Stimulated activated CD8-positive, alpha-beta memory T cell treated with anti-CD3 and anti-CD28 coated beads, Interleukin-2, amount 100 ng/mL, for 48 hours (primary cell): ENCODE measurements at places on chromosomes 4 and X.
A peak's percentile ranks its signal among the peaks of the same experiment; 100 is the strongest.

- no peak for DNase-seq
These were observed 18.4 kb downstream of the DKK2 start for GRCh38 chr4:107017443-107018343.

DNA sequence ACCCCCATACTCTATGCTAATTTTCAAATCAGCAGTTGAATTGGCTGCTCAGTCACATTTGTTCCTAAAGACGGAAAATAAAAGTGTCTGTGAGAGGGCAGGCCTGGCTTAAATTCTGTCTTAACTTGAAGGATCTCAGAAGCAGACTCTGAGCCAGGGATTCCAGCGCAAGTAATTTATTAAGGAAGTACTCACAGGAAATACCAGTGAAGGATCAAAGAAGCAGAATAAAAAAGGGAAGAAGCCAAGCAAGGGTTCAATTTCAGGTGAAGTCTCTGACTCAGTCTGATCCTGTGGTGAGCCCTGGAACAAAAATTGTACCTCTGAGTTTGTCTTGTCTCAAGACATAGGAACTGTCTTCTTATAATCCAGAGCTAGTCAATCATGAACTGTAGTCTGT, 52.2 kb downstream of the IL1RAPL1 start:
- DNase-seq: no peak

DNA sequence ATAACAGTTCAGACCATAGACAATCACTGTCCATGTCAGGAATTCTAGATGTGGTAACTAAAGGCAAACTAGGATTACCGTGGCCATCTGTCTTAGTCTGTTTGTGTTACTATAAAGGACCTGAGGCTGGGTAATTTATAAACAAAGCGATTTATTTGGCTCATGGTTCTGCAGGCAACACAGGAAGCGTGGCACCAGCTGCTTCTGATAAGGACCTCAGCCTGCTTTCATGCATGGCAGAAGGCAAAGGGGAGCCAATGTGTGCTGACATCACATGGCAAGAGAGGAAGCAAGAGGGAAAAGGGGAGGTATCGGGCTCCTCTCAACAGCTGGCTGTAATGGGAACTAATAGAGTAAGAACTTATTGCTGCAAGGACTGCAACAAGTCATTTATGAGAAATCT, 376.7 kb downstream of the GPM6A start:
- DNase-seq: no peak

- no peak for DNase-seq
These were observed 5.3 kb upstream of the TRMT2B start for GRCh38 chrX:101057093-101057714.

- DNase-seq: no peak
These were observed 555.2 kb upstream of the PCDH10 start for GRCh38 chr4:132593717-132594400.

GRCh38 chr4:177339477-177340374, 30.1 kb downstream of the NEIL3 start:
- no peak for DNase-seq

GRCh38 chrX:41857670-41858069, 65.7 kb downstream of the CASK start:
- DNase-seq: no peak

DNA sequence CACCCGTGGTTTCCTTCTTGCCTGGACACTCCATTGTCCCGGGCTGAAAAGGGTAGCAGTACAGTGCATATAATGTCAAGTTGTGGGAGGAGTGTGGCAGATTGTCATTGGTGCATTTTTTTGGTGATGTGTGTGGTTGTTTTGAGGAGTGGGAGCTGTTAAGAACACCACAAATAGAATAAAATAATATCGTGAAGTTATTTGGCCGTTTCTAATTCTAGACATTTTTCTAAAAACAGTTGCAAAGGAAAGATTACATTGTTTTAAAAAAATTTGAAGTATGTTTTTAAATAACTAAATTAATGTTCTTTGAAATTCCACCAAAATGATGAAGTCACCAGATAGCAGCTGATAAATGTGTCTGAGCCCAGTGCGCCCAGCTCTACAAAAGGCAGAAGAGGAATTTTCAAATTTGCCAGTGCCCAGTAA, 1.3 kb downstream of the PKD2 start:
- no peak for DNase-seq

- no peak for DNase-seq
These were observed 1026.6 kb downstream of the RAPGEF2 start for GRCh38 chr4:160129439-160129838.

DNA sequence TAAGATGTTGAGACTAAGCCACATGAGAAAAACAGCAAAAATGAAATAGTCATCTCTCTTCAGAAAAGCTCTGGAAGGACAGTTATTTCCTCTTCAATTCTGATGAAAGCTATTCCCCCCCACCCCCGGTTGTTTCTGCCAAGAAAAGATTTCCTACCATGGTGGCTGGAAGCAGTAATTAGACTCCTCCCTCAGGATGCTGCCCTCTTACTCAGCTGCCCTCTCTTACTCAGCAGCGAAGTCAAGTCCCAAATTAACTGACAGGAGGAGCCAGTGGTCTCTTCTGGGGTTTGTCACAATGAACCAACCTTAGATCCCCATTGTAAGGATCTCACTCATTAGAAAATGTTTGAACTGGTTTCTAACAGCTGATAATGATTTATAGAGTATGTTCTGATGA, 38.0 kb downstream of the GPM6B start:
- no peak for DNase-seq

- DNase-seq: no peak
These were observed 99.7 kb downstream of the FIP1L1 start for GRCh38 chr4:53477038-53477565.

DNA sequence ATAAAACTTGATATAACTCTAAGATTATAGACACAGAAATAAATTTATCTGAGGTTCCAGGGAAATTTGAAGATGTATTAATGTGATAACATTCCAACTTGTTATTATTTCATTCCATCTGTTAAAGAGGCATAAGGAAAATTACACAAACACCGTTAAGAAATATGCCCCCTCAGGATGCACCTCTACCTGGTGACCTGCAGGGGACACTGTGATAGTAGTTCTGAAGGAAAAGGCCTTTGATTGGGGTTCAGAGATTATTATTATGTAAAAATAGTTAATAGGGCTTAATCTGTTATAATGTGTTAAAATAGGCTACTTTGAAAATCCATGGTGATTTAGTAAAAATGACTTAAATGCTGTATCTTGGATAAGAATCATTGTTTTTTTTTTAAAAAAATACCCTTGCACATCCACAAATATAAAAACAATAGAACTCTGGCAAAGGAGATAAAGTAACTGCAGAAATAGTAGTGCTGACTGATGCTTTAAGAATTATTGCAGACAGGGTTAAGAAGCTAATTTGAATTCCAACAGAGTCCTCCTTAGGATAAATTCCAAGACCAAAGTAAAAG, 6.1 kb upstream of the ABRAXAS1 start:
- no peak for DNase-seq

DNA sequence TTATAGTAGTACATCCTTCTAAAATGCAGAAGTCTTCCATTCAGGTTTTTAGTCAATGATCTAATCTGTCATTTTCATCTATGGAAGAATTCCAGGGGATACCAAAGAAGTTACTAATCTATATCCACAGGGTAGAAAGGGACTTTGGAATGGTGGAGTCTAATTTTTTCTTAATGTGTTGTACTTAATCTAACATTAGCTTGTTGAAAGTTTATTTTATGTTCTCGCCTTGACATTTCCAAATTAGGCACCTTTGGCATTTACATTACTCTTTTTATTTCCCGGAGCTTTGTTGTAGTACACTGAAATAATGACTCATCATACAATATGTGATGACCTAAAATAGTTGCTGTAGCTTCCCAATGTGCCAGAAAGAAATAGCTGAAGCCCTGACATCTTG, 91.5 kb downstream of the HTR2C start:
- no peak for DNase-seq

- peak; percentile 7 for DNase-seq
These were observed 19.2 kb downstream of the SUPT20HL2 start for GRCh38 chrX:24294619-24295018.

- no peak for DNase-seq
These were observed 5.8 kb downstream of the TAFAZZIN start for GRCh38 chrX:154417157-154417556.

- DNase-seq: no peak
These were observed 503.6 kb downstream of the NAP1L3 start for GRCh38 chrX:93169771-93170170.

GRCh38 chr4:165844161-165844560, 28.9 kb upstream of the TLL1 start:
- no peak for DNase-seq

- DNase-seq: no peak
These were observed 49.9 kb upstream of the SCRG1 start for GRCh38 chr4:173448608-173449379.

DNA sequence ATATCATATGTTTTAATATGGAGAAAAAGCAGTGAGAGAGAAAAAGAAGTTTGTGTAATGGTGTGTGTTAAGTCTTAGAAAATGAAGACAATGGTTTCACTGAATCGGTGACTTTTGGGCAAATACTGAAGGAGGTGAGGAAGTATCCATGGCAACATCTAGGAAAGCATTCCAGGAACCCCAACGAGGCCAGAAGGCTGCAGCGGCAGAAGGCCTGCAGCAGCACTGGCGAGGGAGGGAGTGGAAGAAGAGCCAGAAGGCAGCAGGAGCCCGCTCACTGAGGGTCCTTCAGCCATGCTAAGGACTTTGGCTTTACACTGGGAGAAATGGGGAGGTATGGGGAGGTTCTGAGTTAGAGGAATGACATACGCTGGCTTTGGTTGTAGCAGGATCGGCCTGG, 26.8 kb downstream of the COQ2 start:
- no peak for DNase-seq

DNA sequence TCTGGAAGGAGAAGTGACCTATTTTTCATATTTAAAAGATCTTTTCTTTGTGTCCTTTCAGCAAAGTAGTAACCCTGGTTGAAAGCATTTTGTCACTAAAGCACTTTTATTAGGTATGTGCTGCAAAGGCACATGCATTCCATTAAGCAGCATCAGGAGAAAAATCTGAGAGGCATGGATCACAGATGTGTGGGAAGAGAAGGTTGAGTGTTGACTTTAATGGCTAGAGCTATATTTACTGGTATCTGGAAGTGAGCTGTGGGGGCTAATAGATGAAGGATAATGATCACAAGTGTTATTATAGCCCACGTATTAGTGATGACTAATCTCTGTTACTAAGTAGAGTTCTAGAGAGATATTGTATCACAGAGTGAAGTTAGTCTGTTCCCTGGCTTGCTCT, 1520.7 kb downstream of the ARAP2 start:
- no peak for DNase-seq

GRCh38 chrX:13775837-13776236, 41.1 kb downstream of the GPM6B start:
- DNase-seq: no peak
